Activated naive CD8-positive, alpha-beta T cell treated with anti-CD3 and anti-CD28 coated beads, Interleukin-2, amount 10 ng/mL, durations not matched to agents 7 days and 5 days (primary cell): ENCODE measurements at places on chromosomes 6 and 20. TPM values are rescaled to one million over a fixed set of nuclear protein-coding genes. Genes with fewer than 3 reads are reported as not detected.

GRCh38 chr6:75052491-75052890 is 153.4 kb downstream of the COL12A1 start:
- DNase-seq: no peak

- no peak for DNase-seq
Measured at GRCh38 chr6:113292646-113293422, 564.3 kb upstream of the MARCKS start.

Gene C4B
- total RNA-seq: 5.7 TPM

- DNase-seq: no peak
Measured at GRCh38 chr6:20191992-20192391, 20.3 kb downstream of the MBOAT1 start.

GRCh38 chr20:17796091-17796563 is 96.4 kb downstream of the BANF2 start:
- no peak for DNase-seq

Gene TRIM39
- total RNA-seq: 24.1 TPM

DNA sequence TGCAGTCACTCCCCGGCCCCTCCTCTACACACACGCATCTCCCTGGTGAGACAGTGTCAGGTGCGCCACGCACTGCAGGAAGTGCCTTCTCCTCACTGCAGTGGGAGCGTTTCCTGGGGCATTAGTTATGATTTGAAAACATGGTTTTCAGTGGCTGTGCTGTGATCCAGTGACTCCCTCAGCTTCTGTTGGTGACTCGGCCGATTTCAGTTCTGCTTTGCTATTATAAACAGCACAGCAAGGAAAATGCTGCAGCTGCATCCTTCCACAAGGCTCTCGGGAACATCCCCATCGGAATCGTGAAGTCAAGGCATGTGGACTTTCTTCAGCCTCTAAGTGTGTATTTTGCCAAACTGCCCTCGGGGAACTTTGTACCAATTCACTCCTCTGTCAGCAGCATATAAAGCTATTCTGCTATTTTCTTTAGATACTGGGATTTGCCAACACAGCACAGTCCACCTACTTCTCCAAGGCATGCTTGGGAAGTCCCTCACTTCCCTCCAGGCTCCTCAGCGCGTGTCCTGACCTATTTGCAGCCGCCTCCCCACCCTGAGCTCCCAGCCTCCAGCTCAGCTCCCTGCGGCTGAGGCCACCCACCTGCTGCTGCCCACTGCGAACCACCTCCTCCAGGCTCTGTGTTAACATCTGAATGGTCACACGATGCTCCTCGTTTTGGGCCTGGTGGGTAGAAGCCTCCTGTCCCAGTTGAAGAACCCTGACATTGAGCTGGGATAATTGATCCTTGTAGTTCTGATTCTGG is 54.5 kb downstream of the GINS1 start:
- no peak for DNase-seq

Gene TCF15
- not detected for total RNA-seq
